ENCODE measurements at places on chromosomes 4 and X. TPM values are rescaled to one million over a fixed set of nuclear protein-coding genes. Genes with fewer than 3 reads are reported as not detected.

Gene CENPVL3
- not detected for total RNA-seq

Gene CACNA1F
- not detected for total RNA-seq

Gene KIF4A
- total RNA-seq: 6.3 TPM

Gene SLC10A4
- total RNA-seq: not detected

Gene TEX13C
- total RNA-seq: not detected

Gene TMEM47
- 25.2 TPM for total RNA-seq

Gene ZNF732
- total RNA-seq: 1.1 TPM

Gene SMIM10
- total RNA-seq: 0.76 TPM

Gene DCX
- total RNA-seq: not detected

Gene NKX3-2
- total RNA-seq: not detected

Gene BMPR1B
- 0.24 TPM for total RNA-seq

Gene GATB
- 21.4 TPM for total RNA-seq

Gene RAB40A
- not detected for total RNA-seq
